ENCODE measurements at places on chromosomes 12 and 14.

GRCh38 chr12:89825591-89826449, 117.2 kb upstream of the ATP2B1 start:
- no peak for DNase-seq

GRCh38 chr12:131499160-131499863, 211.6 kb upstream of the SFSWAP start:
- DNase-seq: no peak

DNA sequence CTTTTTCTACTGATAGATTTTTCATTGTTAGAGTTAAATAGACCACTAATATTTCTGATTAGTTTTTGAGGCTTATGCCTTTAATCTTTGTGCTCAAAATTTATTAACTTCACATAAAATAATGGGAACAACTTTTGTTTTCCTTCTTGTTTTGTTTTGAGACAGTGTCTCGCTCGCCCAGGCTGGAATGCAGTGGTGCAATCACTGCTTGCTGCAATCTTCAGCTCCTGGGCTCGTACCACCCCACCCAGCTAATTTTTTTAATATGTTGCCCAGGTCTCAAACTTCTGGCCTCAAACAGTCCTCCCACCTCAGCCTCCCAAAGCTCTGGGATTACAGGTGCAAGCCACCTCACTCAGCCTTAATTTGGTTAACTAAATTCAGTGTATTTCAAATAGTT, 16.8 kb downstream of the SCFD1 start:
- DNase-seq: no peak

- no peak for DNase-seq
Observed at GRCh38 chr12:130290114-130290513, 47.6 kb upstream of the PIWIL1 start.

DNA sequence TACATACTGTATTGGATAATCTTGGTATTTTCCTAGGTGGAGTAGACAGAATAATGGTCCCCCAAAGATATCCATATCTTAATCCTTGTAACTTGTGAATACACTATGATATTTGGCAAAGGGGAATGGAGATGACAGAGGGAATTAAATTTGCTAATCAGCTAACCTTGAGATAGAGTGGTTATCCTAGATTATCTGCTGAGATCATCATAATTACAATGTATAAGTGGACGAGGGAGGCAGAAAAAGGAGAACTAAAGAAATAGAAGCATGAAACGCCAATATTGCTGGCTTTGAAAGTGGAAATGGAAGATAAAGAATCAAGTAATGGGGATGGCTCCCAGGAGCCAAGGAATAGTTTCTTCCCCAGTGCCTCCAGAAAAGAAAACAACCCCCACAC, 398.7 kb downstream of the NOVA1 start:
- no peak for DNase-seq

GRCh38 chr12:5248230-5248629, 183.7 kb upstream of the NTF3 start:
- DNase-seq: no peak

- no peak for DNase-seq
Observed at GRCh38 chr14:72625689-72626088, 268.2 kb downstream of the DPF3 start.

DNA sequence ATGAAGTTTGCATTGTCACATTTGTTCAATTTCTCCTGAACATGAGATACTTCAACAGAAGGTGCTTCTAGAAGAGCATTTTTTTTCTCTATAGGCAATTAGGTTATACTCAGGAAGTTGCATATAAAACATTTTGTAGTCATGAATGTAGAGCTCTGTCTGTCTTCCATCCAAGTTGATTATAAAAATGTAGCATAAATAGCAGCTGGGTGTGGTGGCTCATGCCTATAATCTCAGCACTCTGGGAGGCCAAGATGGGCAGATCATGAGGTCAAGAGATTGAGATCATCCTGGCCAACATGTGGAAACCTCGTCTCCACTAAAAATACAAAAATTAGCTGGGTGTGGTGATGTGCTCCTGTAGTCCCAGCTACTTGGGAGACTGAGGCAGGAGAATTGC, 39.5 kb upstream of the STXBP6 start:
- no peak for DNase-seq

DNA sequence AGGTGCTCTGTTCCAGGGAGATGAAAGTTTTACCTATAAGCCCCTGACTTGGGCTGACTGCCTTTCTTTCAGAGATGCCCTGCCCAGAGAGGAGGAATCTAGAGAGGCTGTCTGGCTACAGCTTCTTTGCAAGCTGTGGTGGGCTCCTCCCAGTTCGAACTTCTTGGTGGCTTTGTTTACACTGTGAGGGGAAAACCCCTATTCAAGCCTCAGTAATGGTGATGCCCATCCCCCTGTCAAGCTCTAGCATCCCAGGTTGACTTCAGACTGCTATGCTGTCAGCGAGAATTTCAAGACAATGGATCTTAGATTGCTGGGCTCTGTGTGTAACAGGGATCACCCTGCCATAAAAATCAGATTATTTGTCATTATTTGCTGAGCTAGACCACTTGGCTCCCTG, 377.6 kb downstream of the FLRT2 start:
- no peak for DNase-seq

- no peak for DNase-seq
Observed at GRCh38 chr14:100448376-100448775, 125.2 kb downstream of the SLC25A47 start.

- no peak for DNase-seq
Observed at GRCh38 chr12:101733166-101733565, 6.1 kb downstream of the SYCP3 start.

All from T1000 (cell line).